ENCODE measurements at places on chromosomes 2 and 18. TPM values are rescaled to one million over a fixed set of nuclear protein-coding genes. Genes with fewer than 3 reads are reported as not detected.

Gene MCFD2
- 165 TPM for total RNA-seq

DNA sequence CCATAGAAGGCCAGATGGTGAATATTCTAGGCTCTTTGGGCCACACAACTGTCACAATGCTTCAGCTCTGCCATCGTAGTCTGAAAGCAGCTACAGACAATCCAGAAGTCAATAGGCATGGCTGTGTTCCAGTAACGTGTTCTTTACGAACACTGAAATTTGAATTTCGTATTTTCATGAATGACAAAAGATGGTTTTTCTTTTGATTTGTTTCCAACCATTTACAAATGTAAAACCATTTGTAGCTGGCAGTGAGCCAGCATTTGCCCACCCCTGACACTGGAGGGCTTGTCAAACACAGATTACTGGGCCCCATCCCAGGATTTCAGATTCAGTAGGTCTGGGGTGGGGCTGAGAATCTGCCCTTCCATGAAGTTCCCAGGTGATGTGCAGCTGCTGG lies 83.0 kb upstream of the ATG16L1 start:
- no peaks in the 10 kb centered on the region for H3K4me1 ChIP-seq
- H3K4me3 ChIP-seq: no peak overlapping the region
- H3K27me3 ChIP-seq: no peaks in the 10 kb centered on the region
- no peak overlapping the region for H3K27ac ChIP-seq

- H3K36me3 ChIP-seq: no peaks in the 10 kb centered on the region
- DNase-seq: no peak
- no peaks in the 10 kb centered on the region for H3K27me3 ChIP-seq
- no peak overlapping the region for H3K27ac ChIP-seq
Measured at GRCh38 chr2:16281451-16282335, 341.3 kb downstream of the MYCN start.

DNA sequence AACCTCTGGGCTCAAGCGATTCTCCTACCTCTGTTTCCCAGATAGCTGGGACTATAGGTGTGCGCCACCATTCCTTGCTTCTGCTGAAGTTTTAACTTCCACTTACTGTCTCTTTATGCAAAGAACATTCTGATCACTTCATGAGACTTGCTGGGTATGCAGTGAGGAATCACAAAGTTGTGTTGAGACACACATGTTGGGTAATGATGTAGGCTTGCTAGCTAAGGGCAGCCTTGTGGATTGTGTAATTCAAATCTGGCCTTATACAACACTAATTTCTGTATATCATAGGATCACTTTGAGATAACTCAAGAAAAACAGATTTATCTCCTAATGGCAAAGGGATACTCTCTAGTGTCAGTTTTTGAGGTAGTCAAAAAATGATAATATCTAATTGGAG lies 24.2 kb downstream of the XRCC5 start:
- H3K4me1 ChIP-seq: no peaks in the 10 kb centered on the region
- H3K27me3 ChIP-seq: no peaks in the 10 kb centered on the region
- H3K27ac ChIP-seq: no peak overlapping the region
- no peak overlapping the region for H3K4me3 ChIP-seq
